ENCODE measurements at places on chromosomes 11 and 22.

DNA sequence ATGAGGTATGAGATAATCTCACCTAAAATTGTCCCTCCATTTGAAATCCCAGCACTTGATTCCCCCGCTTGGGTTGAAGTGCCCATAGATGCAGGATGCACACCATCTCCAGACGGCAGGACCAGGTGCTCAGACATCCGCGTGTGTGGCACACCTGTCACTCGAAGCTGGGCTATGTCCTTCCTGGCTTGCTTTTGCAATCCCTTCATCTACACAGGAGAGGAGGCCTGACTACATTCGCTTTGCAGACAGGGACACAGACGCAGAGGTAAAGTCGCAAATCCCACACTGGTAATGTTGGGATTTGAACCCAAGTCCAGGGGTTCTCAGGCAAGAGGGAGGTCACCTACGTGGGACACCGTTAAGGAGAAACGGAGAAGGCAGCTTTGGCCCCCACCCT is 7.2 kb upstream of the CYTH4 start:
- DNase-seq = no peak

DNA sequence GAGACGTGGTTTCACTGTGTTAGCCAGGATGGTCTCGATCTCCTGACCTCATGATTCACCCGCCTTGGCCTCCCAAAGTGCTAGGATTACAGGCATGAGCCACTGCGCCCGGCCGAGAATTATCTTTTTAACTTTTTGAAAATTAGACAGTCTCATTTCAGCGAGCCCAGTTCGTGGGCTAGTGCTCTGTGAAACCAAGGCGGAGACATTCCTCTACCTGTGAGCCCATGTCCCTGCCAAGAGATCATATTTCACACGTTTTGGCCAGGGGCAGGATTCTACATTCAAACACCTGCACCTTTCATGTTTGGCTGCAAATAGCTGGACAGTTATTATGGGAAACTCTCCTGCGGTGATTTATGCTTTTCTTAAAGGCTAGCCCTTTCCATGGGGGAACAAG is 60.3 kb downstream of the IRAG1 start:
- DNase-seq = no peak

DNA sequence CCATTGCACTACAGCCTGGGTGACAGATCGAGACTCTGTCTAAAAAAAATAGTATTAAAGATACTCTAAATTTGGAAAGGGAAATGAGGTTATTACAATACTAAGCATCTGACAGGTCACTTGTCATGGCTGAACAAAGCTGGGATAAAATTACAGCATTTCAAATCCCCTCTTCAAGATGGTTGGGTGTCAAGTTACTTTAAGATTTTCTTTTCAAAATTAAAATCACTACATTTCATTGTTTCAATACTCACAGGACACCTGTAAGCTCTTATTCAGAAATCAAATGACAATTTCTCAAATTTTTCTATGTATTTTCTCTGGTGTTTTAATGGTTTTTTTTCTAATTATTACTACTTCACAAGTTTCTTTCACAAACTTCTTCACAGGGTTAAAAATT is 5.7 kb downstream of the TAF1D start:
- DNase-seq = no peak

DNA sequence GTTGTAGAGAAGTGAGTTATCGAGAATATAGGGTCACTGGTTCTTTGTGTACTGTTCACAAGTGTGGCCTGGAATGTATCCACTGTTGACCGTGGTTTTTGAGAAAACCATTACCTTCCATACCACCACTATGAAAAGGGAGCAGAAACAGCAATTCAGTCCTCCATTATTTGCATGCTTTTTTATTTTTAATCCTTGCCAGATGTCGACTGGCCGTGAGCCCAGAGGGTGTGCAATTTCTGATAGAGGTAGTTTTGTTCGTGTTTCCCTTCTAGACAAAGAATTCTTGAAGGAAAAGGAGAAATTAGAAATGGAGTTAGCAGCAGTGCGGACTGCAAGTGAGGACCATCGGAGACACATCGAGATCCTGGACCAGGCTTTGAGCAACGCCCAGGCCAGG is 81.7 kb downstream of the AMOTL1 start:
- peak; percentile 68 for DNase-seq

- DNase-seq = peak; percentile 54
Observed at GRCh38 chr22:38754751-38755154, 1.0 kb downstream of the SUN2 start.

DNA sequence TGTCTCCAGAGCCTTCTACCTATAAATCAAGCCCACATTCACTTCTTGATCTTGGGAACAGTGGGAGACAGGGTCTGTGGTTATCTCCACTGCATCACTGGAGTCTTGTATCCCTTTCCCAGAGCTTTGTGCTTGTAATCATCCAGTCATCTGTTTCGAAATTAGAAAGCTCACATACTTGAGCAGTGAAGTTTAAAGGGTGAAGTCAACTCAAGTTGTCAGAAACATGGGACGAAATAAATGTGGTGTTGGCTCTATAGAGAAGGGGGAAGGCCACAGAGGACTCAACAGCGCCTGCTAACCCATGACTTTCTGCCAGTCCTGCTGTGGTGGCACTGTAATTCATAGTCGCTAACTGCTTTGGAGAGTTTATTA is 197.5 kb downstream of the DBX1 start:
- no peak for DNase-seq

- DNase-seq = no peak
Observed at GRCh38 chr11:20887137-20887536, 217.8 kb downstream of the NELL1 start.

DNA sequence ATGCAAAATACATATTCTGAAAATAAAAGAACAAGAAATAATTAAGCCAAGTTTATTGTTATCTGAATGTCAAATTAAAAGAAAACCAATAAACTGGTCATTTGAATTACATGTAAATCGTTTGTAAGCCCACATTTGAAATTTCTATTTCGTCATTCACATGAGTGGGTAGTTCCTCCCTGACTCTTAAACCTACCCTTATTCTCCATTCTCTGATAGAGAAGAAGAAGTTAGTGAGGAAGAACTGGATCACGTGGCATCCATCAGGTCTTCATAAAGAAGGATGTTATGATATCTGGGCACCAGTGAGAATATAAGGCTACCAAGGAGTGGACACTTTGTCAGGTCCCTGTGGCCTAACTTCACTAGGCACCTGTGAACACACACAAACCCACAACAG is 328.1 kb downstream of the OPCML start:
- DNase-seq = no peak

DNA sequence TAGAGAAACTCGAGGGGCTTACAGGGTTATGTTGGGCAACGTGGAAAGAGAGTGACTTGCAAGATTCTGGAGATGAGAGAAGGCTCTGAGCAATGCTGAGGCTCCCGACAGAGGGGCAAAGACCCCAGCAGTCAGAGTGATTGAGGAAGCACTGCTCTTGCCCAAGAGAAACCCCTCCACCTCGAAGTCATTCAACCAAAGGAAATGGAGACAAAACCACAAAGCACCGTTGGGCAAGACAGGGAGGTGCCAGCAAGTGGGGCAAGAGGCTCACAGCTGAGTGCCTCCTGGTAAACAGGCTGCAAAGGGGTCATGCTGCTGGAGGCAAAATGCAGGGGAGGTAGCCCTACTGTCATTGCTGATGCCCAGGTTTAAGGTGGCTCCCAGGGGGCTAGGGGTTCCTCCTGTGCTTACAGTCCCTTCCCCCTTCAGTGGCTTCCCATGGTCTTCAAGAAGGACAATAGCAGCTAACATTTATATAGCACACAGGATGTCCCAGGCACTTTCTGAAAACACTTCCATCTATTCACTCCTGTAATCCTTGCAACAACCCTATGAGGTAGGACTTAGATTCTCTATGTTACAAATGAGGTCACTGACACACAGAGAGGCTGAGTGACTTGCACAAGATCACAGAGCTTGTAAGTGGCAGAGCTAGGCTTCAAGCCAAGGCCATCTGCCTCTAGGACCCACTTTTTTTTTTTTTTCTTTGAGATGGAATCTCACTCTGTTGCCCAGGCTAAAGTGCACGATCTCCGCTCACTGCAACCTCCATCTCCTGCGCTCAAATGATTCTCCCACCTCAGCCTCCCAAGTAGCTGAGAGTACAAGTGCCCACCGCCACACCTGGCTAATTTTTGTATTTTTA is 18.1 kb upstream of the MYH9 start:
- DNase-seq = peak; percentile 69

DNA sequence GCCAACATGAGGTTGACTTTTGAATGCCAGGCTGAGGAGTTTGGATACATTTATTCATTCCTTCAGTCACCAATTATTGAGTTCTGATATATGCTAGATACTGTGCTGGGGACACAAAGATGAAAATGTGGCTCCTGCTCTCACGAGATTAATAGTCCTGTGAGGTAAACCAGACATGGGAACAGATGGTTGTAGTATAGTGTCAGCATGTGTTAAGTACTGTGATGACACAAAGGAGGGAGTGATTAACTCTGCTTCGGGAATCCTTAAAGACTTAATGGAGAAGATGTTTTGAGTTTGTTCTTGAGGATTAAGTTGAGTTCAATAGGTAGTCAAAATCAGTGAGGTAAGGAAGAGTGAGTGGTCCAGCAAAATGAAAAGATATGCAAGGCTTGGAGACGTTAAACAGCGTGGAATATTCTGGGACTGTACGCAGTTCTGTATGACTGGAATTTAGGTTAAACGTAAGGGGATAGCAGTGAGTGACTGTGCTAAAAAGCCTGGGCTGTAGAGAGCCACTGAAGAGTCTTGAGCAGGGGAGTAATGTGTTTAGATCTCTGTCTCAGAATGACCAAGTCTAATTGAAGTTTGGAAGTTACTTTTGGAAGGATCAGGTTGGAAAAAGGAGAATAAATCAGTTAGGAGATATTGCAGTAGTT is 11.8 kb downstream of the RNF121 start:
- DNase-seq = no peak

DNA sequence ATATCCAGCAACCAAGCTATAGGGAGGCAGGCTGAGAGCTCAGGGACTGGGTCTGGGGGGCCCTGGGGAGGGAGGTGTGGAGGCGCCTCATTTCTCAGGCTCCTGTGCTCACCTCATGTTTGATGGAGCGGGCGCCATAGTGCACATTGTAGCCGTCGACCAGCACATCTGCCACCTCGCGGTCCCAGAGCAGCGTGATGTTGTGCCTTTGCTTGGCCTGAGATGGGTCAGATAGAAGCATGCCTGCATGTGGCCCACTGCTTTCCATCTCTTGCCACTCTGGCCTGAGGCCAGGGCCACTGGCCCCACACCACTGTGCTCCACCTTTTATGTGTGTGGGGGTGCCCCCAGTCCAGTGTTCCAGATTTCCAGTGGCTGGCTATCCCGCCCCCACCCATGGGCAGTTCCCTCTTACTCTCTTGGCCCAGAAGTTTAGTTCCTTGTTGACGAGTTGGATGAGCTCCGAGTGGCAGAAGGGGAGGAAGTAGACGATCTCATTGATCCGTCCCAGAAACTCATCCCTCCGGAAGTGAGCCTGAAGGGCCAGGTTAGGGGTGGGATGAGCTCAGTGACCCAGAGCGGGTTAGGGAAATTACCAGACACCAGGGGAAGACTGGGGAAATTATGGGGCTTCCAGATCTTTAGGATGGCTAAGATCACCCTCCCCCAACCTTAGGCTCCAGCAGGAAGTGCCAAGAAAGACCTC is 50.1 kb upstream of the PHOX2A start:
- DNase-seq = no peak

- no peak for DNase-seq
Observed at GRCh38 chr11:102864724-102865123, 10.1 kb downstream of the MMP12 start.

DNA sequence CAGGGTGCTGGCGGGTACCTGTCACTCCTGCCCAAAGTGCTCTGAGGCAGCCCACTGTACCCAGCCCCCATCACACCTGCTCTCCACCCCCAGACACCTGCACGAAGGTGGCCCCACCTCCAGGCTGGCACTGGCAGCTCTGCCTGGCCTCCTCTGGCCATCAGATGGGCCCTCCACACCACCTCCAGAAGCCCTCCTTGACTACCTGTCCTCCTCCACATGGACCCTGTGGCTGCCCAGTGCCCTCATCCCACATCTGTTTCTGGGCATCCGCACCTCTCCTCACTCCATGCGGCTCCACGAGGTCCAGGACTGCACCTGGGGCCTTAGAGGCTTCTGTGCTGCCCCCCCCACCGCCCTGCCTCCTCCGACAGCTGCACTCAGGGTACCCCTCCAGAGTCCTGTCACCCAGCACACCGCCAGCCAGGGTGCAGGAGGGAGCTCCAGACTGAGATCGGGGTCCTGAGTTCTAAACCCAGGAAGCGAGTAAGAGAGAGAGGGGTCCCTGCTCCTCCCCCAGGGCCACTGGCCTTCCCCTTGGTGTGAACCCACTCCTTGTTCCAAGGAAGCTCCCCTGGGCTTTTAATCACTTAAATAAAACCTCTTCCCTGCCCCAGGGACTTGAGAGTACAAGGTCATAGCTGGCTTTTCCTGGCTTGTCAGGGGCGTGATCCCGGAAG is 1.7 kb downstream of the CTSD start:
- DNase-seq = no peak

- no peak for DNase-seq
Observed at GRCh38 chr11:70437111-70437784, 38.9 kb downstream of the CTTN start.

DNA sequence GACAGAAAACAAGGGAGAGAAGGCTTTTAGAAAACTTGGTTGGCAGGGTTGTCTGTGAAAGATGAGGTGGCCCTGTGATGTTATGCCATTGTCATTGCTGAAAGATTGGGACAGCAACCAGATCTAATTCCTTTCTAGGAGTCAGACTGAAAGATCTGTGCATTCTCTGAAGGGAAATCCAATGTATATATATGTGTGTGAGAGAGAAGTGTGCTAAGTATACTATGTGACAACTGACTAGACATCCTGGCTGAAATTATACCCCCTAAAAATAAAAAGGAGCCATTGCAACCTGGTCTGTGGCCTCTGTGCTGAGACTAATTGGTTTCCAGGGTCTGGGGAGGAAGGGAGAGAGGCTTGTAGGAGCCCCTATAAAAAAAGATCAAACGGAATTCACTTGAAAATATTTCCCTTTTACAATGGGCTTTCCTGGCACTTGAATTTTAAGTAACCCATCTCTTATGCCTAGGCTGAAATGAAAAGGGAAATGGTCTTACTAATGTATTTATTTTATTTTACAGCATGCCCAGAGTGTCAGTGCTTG is 1.2 kb upstream of the MPPED2 start:
- no peak for DNase-seq

DNA sequence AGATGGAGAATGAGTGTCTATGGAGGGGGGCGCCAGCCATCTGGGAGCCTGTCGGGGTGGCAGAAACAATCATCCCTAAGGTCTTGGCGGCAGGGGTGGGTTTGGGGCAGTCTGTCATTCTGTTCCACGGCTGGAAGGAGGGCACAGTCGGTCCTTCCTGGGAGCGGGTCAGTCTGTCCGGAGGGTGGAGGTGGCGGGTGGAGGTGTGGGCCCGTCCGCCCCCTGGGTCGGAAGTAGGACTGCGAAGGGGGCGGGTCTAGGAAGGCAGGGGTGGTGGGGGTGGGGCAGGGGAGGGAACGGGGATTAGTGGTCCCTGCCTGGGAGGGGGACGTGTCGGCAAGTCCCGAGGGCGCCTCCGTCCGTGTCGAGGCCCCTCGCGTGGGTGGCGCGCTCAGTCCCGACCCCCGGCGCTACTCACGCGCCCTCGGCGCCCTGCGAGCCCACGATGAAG is 461 bp downstream of the TBC1D10A start:
- DNase-seq = peak; percentile 51

DNA sequence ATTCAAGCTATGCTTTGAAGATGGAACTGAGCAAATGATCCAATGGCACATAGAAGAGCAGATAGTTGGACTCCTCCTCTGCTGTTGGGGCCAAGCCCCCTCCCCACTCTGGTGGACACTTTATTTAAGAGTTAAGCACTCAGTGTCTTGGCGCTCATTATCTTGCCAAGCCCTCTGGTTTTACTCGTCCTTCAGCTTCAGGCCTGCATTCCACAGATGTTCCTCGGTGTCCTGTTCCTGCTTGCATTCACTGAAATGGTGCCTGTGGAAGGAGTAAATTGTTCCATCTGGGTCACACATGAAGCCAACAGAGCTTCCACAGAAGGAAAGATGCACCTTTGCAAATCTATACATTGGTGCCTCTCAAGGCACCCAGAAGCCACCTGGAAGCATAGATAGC is 26.1 kb downstream of the MAML2 start:
- DNase-seq = no peak

All from femur (tissue), 1 donor.